ENCODE measurements at places on chromosomes 3 and 15. TPM values are rescaled to one million over a fixed set of nuclear protein-coding genes. Genes with fewer than 3 reads are reported as not detected.

The GPR87 gene
- not detected for total RNA-seq

The ANKRD63 gene
- not detected for total RNA-seq

The NR2E3 gene
- total RNA-seq: not detected

- peaks cover 8% of the 10 kb centered on the region for H3K4me1 ChIP-seq
- no peaks in the 10 kb centered on the region for H3K27me3 ChIP-seq
- H3K36me3 ChIP-seq: no peaks in the 10 kb centered on the region
- H3K27ac ChIP-seq: no peak overlapping the region
Measured at GRCh38 chr3:72957297-72957696, 39.3 kb upstream of the PPP4R2 start.

DNA sequence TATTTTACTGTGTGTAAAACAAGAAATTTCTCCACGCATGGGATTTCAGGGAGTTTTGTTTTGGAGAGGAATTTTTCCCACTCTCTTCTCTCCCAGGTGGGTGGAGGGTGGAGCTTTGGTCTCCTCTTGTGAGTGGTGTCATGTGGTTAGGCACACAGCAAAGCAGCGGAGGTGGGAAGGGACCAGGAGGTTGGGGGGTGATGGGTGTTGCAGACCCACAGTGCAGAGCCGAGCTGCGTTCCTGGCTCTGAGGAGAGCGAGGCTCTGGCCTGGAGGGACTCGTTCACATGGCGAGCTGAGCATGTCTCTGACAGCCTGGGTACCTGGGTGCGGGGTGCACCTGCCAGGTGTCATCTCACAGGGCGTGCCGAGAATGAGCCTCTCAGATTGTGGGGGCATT, 87.8 kb downstream of the RYR3 start:
- H3K4me3 ChIP-seq: no peak overlapping the region
- DNase-seq: peak; percentile 66
- no peaks in the 10 kb centered on the region for H3K4me1 ChIP-seq
- no peak overlapping the region for H3K27ac ChIP-seq
- H3K36me3 ChIP-seq: no peaks in the 10 kb centered on the region

DNA sequence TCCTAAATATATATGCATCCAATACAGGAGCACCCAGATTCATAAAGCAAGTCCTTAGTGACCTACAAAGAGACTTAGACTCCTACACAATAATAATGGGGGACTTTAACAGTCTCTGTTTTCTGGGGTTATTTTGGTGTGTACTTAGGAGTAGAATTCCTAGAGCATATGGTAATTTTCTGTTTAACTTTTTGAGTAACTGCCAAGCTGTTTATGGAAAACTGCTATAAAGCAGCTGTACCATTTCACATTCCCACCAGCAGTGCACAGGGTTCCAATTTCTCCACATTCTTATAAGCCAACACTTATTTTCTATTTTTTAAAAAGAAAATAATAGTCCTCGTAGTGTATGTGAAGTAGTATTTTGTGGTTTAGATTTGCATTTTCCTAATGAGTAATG, 68.9 kb downstream of the DOCK3 start:
- H3K4me3 ChIP-seq: no peak overlapping the region
- H3K27me3 ChIP-seq: no peaks in the 10 kb centered on the region
- DNase-seq: no peak
- H3K4me1 ChIP-seq: no peaks in the 10 kb centered on the region
- H3K36me3 ChIP-seq: no peaks in the 10 kb centered on the region

DNA sequence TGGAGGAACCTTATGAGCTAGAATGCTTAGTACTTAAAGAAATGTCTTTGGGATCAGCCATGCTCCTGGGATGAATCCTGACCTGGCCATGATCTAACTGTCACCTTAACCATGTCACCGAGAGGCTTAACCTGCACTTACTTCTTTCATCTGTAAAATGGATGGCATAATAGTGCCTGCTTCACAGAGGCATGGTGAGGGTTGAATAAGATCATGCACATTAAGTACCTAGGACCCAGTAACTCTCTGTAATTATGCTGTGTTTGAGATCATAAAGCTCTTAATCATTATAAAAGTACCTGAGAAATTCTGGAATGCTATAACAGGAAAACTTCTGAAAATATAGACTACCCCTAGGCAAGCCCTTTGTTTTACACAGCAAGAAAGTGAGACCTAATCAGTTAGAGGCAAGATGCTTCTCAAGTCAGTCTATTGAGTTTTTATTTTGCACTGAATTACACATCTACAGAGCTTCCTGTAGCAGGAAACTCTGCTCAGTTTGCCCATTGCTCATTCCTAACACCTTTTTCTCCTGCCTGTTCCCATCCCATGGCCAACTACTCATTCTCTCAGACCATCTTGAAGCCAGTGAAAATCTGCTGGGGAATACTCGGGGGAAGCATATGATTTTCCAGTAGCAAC, 1015.5 kb upstream of the CFAP20DC start:
- H3K27me3 ChIP-seq: no peaks in the 10 kb centered on the region
- H3K36me3 ChIP-seq: no peaks in the 10 kb centered on the region
- no peaks in the 10 kb centered on the region for H3K4me1 ChIP-seq

- H3K4me3 ChIP-seq: no peak overlapping the region
- H3K27me3 ChIP-seq: no peaks in the 10 kb centered on the region
- no peak overlapping the region for H3K27ac ChIP-seq
- H3K4me1 ChIP-seq: peaks cover 53% of the 10 kb centered on the region
Measured at GRCh38 chr3:171375666-171376595, 84.3 kb downstream of the TNIK start.

DNA sequence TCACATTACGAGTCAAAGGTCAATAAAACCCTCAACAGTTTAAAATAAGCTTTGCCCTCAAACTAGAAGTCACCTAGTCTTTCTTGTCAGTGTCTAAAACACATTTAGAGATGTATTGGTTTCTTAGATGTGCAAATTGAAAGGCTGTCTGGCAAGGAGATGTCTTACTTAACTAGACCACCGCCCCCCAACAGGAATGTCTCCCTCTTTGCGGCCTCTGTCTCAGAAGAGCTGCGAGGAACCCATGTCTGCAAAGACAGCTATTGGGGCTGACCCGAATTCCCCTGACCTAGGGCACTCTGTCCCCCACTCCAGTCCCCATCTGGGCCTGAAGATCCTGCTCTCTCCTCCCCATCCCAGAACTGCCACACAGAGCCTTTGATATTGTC, 46.3 kb downstream of the ZIC4 start:
- peak; percentile 68 for DNase-seq
- peaks cover 4% of the 10 kb centered on the region for H3K4me1 ChIP-seq
- no peaks in the 10 kb centered on the region for H3K36me3 ChIP-seq
- H3K27me3 ChIP-seq: peaks cover 94% of the 10 kb centered on the region

DNA sequence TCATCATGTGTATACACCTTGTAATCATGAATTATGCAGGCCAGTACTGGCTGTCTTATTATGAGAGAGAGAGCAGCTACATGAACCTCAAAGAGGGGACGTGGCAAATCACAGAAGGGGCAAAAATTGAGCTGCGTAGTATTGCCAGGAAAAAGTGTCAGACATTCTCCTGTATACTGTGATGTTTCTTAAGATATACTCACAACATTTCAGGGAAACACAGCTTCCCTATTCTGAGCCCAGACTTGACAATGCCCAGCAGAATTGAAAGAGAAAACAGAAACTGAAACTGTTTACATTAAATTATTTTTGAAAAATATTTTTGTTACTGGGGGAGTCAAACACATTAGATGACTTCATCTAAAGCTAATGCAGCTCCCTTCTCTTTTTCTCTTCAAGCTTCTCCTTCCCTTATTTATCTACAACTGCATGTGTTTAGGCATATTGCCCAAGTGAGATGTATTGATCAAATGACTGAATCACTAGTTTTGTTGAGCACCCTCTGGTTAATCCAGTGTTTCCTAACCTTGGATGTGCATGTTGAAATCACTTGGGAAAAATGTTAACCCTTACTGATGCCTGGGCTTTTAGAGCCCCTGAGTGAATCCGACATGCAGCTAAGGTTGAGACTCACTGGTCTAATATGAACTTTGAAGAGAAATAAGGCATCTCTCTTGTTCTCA, 39.5 kb downstream of the CADPS start:
- no peak overlapping the region for H3K27ac ChIP-seq
- DNase-seq: no peak
- no peaks in the 10 kb centered on the region for H3K27me3 ChIP-seq
- no peak overlapping the region for H3K4me3 ChIP-seq
- H3K4me1 ChIP-seq: no peaks in the 10 kb centered on the region
- no peaks in the 10 kb centered on the region for H3K36me3 ChIP-seq

DNA sequence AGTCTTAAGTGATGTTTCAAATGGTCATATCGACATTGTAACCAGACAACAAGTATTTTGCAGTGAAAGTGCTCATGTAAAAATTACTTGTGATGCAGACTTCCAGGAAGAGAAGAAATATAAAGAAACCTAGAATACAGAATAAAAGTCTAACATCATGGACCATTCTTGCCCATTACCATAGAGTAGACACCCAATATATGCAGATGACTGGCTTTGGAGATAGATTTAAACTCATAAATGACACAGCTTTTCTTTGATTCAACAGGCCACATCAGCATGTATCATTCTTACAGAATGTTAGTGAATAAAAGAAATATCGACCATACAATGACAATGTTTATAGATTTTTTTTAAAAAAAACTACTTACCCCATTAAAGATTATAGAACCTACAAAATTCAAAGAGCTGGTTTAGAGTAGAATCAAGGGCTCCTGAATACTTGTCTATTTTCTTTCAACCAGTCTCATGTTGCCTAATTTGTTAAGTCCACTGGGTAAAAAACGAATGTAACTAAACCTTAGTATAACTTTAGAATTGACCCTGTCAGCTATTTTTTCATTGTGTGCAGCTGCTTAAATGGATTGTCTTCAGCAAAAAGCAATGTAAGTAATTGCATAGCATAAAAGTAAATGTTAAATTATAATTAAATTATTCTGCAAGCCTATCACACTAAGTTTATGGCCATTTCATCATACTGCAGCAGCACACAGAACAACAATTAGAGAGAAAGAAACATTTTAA, 268.7 kb upstream of the AGTR1 start:
- no peak overlapping the region for H3K4me3 ChIP-seq
- no peaks in the 10 kb centered on the region for H3K36me3 ChIP-seq
- H3K4me1 ChIP-seq: no peaks in the 10 kb centered on the region
- no peaks in the 10 kb centered on the region for H3K27me3 ChIP-seq
- no peak overlapping the region for H3K27ac ChIP-seq
